ENCODE measurements at places on chromosomes 11 and 22. TPM values are rescaled to one million over a fixed set of nuclear protein-coding genes. Genes with fewer than 3 reads are reported as not detected.

DNA sequence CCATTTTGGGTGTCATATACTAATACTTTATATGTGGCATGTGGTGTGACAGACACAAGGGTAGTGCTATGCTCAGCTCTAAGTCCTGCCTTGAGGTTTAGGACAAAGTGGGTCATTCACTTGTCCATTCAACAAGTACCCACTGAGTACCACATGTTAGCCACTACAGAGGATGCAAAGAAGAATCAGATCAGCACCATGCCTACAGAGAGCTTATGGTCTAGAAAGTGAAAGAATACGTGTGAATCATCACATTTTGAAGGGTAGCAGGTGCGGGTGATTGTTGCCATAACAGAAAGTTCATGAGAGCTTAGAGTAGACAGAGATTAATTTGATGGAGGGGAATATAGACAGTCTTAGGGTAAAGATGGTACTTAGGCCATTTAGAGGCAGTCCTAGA lies 18.3 kb downstream of the CLMP start:
- no peak for DNase-seq

LRRC32 gene
- 23.1 TPM for total RNA-seq

GRCh38 chr11:57544566-57544965 lies 7.2 kb downstream of the SMTNL1 start:
- no peak for DNase-seq

CCDC188 gene
- 0.45 TPM for total RNA-seq

GRCh38 chr22:26893173-26894110 lies 236.1 kb downstream of the MIAT start:
- no peak for DNase-seq

GRCh38 chr11:23869671-23870070 lies 627.2 kb upstream of the LUZP2 start:
- no peak for DNase-seq

FAM83F gene
- not detected for total RNA-seq

All from fibroblast of the aortic adventitia (primary cell).